ENCODE measurements at places on chromosomes 11 and 22. TPM values are rescaled to one million over a fixed set of nuclear protein-coding genes. Genes with fewer than 3 reads are reported as not detected.

- no peak for ATAC-seq
Observed at GRCh38 chr22:28600546-28601143, 79.0 kb downstream of the TTC28 start.

DNA sequence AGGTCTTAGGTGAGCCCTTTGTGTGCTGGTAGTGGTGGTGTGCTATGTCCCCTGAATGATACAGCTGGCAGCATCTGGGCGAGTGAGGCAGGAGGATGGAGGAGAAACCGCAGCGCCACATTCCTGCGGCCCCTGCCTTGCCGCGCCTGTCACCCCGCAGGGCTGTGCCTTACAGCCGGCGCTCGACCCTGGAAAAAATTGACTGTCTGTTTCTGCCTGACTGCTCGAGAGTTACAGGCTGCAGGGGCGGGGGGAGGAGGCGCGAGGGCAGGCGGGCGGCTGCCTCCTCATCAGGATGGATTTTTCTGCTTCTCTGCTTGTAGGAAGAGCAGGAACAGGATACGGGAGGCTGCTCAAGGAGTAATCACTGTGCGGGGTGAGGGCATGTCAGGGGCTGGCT lies 443.4 kb downstream of the MIAT start:
- no peak for ATAC-seq

GRCh38 chr22:26903030-26903856 lies 245.9 kb downstream of the MIAT start:
- no peak for ATAC-seq

GRCh38 chr11:34260072-34260575 lies 97.7 kb downstream of the ABTB2 start:
- no peak for ATAC-seq

DNA sequence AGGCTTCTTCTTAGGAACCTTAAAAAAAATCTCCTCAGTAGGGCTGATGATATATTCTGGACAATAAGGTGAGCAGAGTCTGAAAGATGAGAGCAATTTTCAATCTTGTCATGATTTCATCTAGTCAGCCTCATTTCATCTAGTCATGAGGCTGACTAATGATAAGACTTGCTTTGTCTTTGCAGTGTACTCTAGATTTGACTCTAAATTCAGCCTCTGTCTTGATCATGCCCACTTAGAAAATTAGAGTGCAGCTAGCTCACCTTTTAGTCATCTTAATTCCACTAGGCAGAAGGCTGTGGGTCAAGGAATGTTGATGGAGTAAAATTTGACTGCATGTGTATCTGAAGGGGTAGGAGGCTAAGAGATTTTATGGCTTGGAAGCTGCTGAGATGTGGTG lies 5.5 kb downstream of the EHF start:
- peak; percentile 78 for ATAC-seq

- peak; percentile 79 for ATAC-seq
Observed at GRCh38 chr11:16946477-16947282, 67.5 kb downstream of the PLEKHA7 start.

DNA sequence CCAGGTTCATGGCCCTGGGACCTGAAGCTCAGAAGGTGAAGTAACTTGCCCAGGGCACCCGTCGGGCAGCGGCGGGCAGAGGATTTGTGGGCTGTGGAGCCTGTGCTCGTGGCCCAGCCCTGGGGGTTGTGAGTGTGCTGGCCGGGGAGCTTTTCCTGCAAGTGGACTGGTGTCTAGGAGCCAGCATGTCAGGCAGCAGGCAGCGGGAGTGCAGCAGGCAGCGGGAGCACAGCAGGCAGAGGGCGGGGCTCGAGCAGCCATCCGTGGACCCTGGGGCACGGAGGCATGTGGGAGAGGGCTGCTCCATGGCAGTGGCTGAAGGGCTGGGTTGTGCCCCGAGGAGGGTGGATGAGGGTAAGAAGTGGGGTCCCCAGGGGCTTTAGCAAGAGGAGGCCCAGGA lies 72.7 kb upstream of the PPP6R3 start:
- no peak for ATAC-seq

- no peak for ATAC-seq
Observed at GRCh38 chr11:120211522-120212258, 858 bp downstream of the OAF start.

DNA sequence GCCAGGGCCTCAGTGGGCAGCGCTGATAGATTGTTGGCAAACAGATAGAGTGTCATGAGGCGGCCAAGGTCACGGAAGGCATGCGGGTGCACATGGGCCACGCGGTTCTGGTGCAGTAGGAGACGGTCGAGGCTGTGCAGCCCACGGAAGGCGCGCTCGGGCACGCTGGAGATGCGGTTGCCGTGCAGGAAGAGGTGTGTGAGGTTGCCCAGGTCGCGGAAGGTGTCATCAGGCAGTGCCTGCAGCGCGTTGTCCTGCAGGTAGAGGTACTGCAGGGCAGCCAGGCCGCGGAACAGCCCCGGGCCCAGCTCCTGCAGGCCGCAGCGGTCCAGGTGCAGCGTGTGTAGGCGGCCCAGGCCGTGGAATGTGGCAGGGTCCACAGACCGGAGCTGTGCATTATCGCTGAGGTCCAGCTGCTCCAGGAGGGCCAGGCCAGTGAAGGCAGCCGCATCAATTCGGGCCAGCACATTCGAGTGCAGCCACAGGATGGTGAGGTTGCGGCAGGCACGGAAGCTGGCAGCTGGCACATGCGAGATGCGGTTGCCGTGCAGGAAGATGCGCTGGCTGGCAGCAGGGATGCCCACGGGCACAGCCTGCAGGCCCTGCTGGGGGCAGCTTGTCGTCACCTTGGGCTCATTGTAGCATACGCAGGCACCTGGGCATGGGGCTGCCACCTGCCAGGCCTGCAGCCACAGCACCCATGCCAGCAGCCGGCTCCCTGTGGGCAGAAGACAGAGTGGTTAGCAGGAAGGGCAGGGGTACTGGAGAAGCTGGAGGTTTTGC lies 25.5 kb downstream of the RTN4R start:
- ATAC-seq, result no peak

GRCh38 chr11:134794192-134794591 lies 382.1 kb upstream of the B3GAT1 start:
- ATAC-seq, result no peak

DNA sequence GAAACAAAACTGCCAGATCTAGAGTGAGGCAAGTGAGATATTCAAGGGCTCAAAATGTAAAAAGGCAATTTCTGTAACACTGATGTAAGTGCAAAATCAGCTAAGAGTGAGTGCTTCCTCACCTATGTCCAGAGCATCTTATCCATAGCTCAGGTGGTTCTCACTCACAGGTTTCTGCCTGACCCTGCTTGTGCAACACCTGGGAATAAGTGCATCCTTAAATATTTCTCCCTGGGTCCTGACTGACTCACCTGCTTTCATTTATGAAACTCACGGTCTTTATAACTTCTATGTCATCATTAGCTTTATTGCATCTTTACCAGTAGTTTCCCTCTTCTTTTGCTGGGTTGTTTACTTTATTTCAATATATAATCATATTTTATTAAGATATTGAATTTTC lies 260.6 kb downstream of the CNTN5 start:
- ATAC-seq, result no peak

DNA sequence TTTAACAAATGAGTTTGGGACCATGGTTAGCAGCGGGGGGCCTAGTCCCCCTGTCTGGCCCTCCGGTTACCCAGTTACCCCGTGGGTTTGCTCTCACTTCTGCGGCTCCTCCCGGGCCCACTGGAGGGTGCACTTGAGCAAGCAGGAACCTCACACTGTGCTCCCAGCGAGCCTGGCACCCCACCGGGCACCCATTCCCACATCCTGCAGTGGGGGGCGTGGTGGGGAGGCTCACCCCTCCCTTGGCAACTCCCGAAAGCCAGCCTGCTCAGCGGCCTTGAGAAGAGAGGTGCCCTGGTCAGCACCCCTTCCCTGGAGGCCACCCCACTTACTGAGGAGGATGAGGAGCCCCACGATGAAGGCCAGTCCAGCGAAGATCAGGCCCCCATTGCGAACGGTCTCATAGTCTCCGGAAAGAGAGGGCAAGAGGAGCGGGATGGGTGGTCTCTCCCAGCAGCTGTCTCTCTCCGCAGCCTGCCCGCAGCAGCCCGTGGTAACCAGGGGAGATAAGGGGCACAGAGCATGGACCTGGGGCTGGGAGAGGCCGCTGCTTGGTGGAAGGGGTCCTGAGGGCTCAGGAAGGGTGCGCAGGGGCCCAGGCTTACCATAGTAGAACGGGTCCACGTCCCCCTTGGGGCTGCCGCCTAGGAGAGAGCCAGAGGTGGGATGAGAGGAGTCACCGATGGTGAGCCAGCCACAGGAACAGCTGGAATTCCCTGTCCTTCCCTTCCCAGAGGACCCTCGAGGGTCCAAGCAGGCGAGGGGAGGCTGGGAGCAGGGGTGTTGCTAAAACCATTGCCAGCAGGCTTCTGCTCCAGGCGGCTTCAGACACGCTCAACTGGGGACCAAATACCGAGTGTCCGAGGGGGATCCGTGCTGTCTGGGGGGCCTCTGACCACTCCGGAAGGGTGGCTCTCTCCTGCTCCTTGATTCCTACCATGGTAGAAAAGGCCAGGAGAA lies 2.2 kb downstream of the FXYD2 start:
- peak; percentile 20 for ATAC-seq

DNA sequence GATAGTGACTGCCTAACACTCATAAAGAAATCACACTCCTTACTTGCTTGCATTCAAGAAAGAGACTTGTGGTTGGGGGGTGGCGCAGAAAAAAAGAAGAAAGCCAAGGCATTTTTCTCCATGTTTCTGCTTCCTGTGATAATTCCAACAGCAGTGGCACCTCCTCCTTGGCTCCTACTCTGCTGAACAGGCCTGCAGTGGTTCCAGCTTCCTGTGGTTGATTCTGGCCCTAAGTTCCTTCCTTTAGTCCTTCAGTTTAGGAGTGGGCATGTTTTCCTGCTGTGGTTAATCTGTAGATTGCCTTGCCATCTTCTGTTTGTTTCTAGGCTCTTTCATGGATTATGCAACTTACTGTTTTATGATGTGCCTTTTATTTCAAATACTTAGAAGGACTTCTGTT lies 940.4 kb downstream of the DLG2 start:
- no peak for ATAC-seq

DNA sequence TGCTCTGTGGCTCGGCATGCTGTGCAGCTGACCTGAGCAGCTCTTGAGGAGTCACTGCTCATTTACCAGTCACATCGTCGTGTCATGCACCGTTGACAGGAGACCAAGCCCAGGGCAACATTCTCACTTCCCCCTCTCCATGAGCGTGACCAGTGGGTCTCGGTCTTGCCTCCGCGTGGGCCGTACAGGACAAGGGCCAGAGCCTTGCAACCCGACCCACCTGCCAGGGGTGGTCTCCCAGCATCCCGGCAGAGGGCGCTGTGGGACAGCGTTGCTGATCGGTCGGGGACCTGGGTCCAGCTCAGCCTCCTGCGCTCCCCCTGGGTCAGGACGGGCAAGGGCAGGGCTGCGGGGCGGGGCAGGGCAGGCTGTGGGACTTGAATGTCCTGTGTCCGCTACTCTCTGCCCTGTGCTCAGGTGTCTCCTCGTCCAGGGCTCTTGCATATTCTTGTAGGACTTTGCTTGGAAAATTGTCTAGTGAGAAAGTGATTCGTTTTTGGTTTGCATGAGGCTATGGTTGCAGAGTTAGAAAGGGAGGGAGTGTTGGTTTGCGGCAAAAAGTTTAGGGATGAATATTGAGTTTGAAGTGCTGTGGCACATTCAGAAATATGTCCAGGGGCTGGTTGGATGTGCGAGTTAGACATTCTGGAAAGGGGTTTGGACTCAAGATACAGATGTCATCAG lies 16.2 kb downstream of the EIF4G2 start:
- ATAC-seq, result peak; percentile 96

DNA sequence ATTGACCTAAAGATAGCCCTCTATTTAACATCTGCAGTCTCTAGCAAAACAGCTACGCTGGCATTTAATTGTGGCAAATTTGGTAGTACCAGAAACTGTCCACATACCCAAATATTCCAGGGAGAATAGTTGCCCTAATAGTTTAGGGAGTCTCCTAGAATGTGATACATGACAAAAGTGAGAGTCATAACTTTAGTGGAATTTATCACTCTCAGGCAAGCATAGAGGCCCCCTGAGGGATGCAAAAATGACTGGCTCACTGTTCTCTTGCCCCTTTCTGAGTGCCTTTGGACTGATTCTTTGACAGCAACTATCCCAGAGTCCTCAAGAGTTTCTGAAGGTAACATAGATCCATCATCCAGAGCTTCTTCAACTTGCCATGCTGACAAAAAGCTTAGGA lies 2.3 kb upstream of the OR51B4 start:
- no peak for ATAC-seq

- ATAC-seq, result no peak
Observed at GRCh38 chr22:29117799-29118477, 45.1 kb downstream of the KREMEN1 start.

GRCh38 chr11:44036811-44037657 lies 10.7 kb upstream of the ACCSL start:
- ATAC-seq, result peak; percentile 69

- ATAC-seq, result no peak
Observed at GRCh38 chr11:117130879-117131278, 13.2 kb upstream of the PAFAH1B2 start.

- no peak for ATAC-seq
Observed at GRCh38 chr11:61679296-61679695, 895 bp upstream of the DAGLA start.

DNA sequence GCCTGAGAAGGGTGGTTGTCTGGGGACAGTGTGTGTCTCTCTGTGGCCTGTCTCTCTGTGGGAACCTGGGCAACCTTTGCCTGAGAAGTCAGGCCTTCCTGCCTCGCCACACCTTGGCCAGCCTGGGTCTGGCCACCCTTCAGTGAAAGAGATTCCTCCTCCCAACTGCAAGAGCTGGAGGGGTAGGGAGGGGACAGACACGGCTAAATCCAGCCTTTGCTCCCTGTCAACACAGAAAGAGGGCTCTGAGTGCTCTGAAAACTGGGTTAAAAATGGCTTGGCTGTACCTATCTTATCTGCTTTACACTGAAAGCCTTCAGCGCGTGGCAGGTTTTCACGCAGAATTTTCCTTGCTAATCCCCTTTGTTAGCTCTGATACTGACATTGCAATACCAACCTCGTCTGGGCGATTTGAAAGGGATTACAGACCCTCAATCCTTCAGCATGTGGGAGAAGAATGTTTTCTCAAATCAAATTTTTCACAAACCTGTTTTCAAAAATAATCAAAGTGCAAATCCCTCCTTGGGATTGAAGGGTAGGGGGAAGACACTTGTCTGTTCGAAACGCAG lies 163.7 kb downstream of the DSCAML1 start:
- ATAC-seq, result no peak

DNA sequence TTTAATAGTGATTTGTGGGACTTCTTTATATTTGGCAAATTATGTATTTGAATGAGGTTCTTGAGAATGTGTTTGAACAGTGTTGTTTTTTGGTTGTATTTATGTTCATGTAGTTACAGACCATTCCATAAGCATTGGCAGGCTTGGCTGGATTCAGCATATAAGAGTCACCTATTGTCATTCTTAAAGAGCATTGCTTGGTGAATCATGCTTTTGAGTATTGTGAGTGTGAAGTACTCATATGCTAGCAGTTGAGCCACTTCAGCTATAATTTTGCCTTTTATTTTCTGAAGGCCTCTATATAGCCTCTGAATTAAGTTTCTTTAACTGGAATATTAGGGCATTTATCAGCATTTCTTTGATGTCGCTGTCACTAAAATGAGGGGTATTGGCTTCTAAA lies 110.0 kb upstream of the GAL start:
- ATAC-seq, result peak; percentile 47

The SMTNL1 gene
- total RNA-seq, result not detected

The CSNK2A3 gene
- total RNA-seq, result 0.85 TPM

The PANX3 gene
- total RNA-seq, result not detected

The BARX2 gene
- total RNA-seq, result not detected

The MRGPRF gene
- not detected for total RNA-seq

The RPL3 gene
- total RNA-seq, result 2,256 TPM

The JOSD1 gene
- total RNA-seq, result 104 TPM

The PGA5 gene
- not detected for total RNA-seq

The METTL15 gene
- 27.5 TPM for total RNA-seq

Measured in activated T-helper 17 cell treated with anti-CD3 and anti-CD28 coated beads, Interleukin-2, amount 50 U/mL, for 72 hours (primary cell).